Stimulated activated CD4-positive, alpha-beta T cell treated with anti-CD3 and anti-CD28 coated beads, TNF-alpha, amount 100 ng/mL, for 4 hours (primary cell): ENCODE measurements at places on chromosomes 12 and 14.

DNA sequence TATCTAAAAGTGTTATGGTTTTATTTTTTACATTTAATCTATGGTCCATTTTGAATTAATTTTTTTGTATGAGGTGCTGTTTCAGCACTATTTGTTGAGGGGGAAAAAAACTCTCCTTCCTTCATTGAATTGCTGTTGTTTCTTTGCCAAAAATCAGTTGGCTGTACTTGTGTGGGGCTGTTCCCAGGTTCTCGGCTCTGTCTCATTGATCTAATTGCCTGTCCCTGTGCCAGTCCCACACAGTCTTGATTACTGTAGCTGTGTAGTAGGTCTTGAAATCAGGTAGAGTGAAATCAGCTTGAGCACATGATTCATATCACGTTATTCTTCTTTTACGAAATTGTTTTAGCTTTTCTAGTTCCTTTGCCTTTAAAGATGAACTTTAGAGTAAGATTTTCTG, 109.7 kb downstream of the ADGRD1 start:
- no peak for DNase-seq

- DNase-seq, result no peak
Observed at GRCh38 chr12:121955258-121956237, 37.2 kb downstream of the CFAP251 start.

DNA sequence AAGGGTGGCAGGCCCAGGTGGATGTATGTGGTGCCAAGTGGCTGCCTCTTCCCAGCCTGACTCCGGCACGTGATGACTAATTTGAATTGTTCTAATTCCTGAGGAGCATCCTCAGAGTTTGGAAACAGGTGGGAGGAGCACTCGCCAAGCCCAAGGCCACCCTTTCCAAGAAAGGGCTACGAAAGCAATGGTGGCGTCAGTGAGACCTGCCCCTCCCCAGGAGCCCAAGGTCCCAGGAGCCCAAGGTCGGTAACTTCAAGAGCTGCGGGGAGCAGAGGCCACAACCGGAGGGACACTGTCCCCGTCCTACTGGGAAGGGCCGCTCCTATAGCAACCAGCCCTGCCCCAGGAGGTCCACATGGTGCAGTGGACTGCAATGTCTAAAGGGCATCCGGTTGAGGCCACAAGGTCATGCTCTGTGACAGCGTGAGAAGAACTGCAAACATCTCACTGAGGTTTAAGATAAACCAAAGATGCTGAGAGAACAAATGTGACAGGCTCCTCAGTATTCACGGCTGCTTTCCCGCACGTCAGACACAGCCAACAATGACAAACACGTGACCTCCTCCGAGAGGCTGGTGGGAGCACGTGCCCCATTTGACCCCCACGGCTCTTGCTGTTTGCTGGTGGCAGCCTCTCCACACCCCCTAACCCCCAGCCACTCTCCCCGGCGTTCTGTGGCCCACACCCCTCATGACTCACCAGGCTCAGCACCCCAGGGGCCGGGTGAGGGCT, 79.6 kb downstream of the ITPK1 start:
- no peak for DNase-seq

GRCh38 chr12:11947213-11947612, 123.5 kb upstream of the BCL2L14 start:
- DNase-seq, result no peak

DNA sequence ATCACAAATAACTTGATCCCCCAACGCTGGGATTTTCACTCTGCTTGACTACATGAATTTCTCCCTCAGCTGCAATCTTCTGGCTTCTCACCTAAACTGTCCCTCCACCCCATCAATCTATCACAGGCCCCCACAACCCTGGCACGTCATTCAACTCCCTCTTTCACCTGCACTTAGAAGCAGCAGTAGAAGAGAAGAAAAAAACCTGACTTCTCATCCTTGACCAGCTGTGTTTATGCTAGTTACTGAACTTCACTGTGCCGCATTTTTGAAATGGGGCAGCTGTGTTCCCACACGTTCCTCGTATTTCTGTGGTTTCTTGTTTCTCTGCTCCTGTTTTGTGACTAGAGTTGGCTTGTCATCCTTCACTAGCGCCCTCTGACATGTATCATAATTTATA, 35.0 kb downstream of the ITPR2 start:
- no peak for DNase-seq

- DNase-seq, result no peak
Observed at GRCh38 chr12:1328391-1328790, 266.0 kb downstream of the FBXL14 start.
